ENCODE measurements at places on chromosomes 2 and 18.

DNA sequence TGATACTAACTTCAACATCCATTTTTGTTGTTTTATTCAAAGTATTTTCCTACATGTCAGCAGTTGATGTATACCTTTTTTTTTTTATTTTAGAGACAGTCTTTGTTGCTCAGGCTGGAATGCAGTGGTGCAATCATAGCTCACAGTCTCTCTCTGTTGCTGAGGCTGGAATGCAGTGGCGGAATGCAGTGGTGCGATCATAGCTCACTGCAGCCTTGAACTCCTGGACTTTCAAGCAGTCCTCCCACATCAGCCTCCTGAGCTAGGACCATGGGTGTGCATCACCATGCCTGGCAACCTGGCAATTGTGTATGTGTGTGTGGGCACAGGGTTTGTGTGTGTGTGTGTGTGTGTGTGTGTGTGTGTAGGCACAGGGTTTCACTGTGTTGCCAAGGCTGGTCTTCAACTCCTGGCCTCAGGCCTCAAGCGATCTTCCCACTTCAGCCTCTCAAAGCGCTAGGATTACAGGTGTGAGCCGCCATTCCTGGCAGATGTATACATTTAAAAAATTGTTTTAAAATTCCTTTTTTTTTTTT is 24.8 kb downstream of the SANBR start:
- DNase-seq = no peak

GRCh38 chr2:15050483-15050882 is 418.0 kb downstream of the LRATD1 start:
- no peak for DNase-seq

DNA sequence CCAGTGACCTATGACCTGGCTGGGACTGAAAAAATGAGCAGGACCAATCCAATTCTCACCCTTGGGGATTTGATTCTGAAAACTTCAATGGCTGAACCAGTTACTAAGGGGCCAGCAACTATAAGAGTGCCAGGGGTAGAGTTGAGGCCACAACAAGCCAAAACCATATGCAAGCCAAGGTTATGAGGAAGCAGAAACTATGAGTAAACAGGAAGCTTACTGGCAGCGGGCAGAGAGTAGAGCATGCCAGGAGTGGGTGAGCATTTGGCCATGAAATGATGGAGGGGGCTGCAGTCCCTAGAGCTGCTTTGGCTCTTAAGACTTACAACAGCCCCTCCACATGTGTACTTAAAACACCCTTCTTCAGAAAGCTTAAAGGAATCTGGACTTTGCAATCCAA is 82.4 kb downstream of the RBMS1 start:
- DNase-seq = no peak

DNA sequence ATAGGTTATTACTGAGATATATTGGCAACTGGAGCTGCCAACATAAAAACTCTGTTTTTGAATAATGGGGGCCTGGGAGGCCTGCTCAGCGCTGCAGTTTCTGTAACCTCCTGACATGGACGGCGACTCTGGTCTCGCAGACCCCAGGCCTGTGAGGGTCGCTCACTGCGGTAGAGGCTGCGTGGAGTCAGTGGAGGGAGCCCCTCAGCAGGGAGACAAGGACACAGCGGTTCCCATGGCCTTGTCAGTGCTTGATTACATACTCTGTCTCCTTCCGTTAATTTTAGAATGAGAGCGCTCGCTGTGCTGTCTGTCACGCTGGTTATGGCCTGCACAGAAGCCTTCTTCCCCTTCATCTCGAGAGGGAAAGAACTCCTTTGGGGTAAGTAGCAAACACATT is 858 bp downstream of the TPO start:
- DNase-seq = no peak

- DNase-seq = no peak
Measured at GRCh38 chr2:128589681-128590080, 271.0 kb upstream of the HS6ST1 start.

- no peak for DNase-seq
Measured at GRCh38 chr2:226658555-226658954, 141.1 kb downstream of the IRS1 start.

DNA sequence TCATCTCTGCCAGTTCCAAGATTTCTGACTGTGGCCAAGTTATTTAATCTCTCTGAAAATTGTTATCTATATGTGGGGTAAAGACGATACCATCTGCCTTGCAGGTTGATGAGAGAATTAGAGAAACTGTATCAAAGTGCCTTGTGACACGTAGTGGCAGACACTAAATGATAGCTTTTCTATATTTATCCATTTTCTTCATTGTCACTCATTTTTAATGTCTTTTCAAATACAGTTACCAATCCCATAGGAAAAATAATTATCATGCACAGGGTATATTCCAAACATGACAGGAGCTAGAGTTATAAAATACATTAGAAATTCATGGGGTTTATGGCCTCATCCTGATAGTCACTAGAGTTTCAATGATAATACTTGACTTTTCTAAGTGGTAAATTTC is 95.6 kb upstream of the NOL4 start:
- DNase-seq = no peak
